ENCODE measurements at places on chromosomes 1 and 21. TPM values are rescaled to one million over a fixed set of nuclear protein-coding genes. Genes with fewer than 3 reads are reported as not detected.

Gene MX2
- 0.12 TPM for total RNA-seq

- no peak for DNase-seq
These were observed 5.0 kb downstream of the RBM15 start for GRCh38 chr1:110344152-110344551.

DNA sequence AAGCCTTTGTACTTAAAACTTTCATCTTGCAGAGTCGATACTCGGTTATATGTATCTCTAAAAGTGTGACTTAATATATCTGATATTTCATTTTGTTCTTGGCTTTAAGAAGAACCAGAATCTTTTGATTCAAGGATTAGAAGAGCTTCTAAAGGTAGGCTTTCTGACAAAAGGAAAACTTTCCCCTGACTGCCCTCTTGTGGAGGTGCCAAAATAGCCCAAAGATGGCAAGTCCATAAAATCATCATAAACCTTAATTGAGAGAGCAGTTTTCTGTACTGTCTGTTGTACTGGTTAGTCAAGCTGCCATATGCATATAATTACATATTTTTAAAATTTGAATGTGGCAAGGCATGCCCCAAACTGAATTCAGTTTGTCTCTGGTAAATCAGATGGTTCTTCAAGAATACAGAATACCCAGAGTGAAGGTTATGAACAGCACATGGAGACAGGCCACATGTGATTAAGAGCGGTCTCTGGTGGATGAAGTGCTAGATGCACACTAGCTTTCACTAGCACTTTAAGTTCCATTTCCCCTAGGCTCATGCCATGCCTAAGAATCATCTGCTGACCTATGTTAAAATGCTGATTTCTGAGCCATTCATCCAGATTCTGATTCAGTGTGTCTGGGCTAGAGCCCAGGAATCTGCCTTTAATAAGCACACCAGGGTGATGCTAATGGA is 27.7 kb upstream of the ELAVL4 start:
- no peak for DNase-seq

DNA sequence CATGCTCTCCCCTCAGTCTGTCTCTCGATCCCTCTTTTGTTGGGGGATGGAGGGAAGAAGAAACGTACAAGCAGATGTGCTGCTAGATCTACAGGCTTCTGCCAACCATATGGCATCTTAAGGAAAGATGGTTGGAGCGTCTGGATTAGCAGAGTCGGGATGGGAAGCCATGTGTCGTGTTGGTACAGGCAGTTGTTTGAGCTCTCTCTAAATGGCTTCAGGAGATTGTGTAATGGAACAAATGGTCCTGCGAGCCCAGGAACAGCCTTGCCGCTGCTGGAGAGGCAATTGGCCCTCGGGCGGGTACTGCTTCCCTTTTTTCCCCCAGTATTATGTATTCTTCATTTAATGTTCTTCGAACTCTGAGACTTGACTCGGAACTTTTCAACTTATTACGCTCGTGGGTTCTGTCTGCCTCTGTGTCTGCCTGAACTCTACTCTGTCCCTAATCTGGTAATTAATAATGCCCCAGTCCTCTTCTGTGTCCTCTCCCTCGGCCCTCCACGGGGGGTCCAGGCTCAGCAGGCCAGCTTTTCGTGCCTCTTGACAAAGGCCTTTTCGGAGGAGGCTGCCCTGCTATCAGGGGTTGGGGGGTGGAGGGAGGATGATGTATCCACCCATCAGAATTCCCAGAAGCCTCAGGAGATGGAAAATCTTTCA is 215.3 kb downstream of the SDCCAG8 start:
- DNase-seq = no peak

- no peak for DNase-seq
These were observed 142.6 kb downstream of the ZNF644 start for GRCh38 chr1:90879281-90879680.

DNA sequence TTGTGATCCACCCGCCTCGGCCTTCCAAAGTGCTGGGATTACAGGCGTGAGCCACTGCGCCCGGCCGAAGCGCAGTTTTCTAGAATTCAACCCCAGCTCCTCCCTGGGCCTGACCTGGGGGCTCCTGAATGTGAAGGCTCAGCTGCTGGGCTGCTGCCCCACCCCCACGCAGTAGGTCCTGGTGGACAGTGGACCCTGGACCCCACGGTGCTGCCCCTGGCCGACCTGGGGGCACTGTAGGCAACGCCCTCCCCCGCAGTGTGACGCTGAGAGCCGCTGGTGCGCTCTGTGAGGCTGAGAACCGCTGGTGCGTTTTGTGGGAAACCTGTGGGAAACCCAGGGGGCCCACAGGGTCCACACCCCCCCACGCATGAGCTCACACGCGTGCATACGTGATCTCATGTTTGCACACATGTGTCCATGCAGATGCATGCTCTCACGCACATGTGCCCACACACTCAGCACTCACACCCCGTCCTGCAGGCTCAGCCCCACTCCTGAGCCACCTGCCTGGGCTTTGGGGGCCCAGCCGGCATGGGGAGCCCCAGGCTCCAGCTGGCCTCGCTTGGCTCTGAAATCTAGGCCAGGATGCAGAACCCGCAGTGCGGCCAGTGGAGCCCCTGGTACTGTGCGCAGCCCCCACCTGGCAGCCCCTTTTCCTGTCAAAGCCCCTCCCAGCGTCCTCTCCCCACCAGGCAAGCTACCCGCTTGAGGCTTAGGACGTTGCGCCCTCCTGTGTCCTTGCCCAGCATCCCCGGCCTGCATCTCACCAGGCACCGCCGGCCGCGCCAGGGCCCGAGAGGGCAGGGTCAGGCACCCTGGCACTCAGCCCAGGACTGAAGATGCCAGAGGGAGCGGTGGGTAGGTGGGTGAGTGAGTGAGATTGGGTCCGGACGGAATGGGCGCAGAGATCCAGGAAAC is 67.7 kb downstream of the COL18A1 start:
- no peak for DNase-seq

GRCh38 chr1:2091611-2092604 is 41.7 kb downstream of the PRKCZ start:
- no peak for DNase-seq

DNA sequence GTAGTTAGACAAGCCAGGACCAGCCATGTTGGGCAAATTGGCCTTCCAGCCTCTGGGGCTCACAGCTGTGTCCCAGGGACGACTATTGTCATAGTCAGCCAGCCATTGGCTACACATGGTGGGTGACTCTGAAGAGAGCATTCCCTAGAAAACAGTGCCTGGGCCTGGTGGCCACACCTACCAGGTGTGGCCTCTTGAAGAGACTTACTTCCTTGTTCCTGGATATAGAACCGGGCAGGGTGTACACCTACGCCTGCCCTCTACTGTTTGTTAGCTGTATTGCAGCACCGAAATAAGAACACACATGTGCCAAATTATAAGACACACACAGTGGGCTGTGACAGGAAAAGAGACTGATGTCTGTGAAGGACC is 134.6 kb upstream of the ARHGEF16 start:
- DNase-seq = no peak

Gene ZNF496
- 43.9 TPM for total RNA-seq

DNA sequence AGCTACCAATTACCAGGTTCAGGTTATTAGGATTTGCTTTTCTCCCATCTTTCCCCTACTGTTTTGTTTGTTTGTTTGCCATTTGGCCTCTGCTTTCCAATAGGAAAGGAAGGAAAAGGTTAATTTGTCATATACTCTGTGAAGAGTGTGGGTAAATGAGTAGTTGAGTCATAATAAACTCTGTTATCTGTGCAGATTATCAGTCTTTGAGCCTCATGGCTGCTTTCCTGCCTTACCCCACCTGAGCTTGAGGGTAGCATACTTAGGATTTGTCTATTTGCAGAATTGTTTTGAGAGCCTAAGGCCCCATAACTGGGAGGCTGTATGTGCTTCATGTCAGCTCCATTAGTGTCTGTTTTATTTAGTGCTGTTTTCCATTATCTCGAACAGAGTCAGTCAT is 32.9 kb upstream of the SNX27 start:
- DNase-seq = no peak

DNA sequence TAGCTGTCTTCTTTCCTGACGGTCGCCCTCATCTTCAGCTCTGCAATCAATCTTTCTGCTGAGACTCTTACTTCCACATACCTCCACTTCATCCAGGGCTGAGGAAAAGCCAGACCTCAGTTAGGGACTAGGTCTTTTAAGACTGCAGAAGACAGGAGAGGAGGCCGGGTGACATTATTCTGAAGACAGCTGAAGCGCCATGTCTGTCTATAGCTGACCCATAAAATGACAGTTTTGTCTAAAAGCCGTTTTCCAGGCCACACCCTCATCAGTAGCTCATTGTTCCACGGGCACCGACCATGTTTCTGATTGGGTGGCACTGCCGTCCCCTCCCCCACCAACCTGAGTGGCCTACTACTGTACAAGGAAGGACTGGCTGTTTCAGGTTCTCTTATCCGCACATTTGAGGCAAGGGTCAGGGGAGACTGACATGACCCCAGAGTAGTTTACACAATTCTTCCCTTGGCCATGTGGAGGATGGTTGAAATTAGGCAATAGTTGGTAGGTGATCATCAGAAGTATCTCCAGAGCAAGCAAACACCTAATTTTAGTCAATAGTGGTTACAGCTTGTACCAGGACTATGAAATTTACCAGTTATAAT is at the start of gene ADCY10:
TSS of gene ADCY10 (minus strand) at position 240 of the 602 bp plus-strand sequence. CDS start 8,994 bp downstream, outside the sequence.
- no peak for DNase-seq

Gene OPTC
- not detected for total RNA-seq

DNA sequence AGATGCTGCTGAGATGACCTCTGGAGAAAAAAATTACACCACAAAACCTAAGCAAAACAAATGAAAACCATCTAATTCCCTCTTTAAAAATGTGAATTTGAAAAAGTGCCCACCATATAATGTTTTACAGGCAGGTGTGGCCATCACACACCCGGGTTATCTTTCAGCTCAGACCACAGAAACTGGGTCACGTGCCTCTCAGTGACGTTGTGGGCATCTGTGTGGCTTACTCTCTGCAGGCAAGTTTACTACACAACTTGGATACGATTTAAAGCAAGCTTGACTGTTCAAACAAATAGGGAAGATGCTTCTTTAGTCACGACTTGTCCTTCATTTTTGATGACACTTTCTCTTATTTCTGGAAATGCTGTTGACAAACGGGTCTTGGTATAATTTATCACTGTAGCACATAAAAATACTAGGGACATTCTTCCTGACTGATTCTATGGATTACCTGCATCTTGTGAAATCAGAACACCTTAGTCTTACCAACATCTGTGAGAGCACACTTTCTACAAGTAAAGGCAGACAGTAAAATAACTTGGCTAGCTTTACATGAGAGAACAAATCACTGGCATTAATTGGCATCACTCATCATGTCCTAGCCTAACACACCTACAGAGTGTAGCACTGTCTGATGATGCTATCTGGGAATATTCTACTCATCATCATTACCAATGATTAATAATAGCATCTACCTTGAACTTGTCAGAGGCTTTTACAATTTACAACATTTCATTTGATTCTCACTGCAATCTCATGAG is 89.3 kb upstream of the EDEM3 start:
- DNase-seq = no peak

DNA sequence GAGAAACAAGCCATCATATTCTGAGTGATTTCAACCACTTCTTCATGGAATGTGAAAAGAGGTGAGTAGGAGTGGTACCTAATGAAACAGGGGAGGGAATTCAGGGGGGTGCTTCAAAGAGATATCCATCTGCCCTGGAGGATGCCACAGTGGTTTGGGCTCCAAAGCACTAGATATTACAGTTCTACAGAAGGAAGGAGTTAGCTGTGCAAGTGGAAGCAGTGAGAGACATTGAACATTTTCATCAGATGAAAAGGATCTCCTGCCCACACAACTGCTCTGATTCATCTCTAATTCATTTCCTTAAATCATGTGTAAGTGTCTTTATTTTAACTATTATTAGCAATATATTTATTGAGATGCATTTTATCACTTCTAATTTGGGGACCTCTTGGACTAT is 2.8 kb upstream of the RGS5 start:
- DNase-seq = no peak

GRCh38 chr1:231162297-231162969 is 575 bp downstream of the TRIM67 start:
- DNase-seq = no peak

DNA sequence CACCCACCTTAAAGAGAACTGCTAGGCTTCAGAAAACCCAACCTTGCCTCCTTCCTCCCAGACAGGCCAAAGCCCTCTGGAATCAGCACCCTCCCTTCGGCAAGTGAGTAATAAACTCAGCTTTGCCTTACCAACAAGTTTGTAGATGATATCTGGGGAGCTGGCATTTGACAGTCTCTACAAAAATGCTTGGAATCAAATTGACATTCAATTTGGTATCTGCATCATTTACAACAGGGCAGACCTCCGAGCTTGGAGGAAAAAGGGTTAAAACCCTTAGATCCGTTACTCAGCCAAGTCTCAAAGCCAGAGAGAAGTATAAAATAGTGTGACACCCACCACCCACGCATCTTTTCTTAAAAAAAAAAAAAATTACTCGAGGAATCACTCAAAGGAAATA is 149.3 kb upstream of the EDN2 start:
- DNase-seq = no peak

Gene BRINP3
- total RNA-seq = not detected

Gene GUCA2B
- not detected for total RNA-seq

DNA sequence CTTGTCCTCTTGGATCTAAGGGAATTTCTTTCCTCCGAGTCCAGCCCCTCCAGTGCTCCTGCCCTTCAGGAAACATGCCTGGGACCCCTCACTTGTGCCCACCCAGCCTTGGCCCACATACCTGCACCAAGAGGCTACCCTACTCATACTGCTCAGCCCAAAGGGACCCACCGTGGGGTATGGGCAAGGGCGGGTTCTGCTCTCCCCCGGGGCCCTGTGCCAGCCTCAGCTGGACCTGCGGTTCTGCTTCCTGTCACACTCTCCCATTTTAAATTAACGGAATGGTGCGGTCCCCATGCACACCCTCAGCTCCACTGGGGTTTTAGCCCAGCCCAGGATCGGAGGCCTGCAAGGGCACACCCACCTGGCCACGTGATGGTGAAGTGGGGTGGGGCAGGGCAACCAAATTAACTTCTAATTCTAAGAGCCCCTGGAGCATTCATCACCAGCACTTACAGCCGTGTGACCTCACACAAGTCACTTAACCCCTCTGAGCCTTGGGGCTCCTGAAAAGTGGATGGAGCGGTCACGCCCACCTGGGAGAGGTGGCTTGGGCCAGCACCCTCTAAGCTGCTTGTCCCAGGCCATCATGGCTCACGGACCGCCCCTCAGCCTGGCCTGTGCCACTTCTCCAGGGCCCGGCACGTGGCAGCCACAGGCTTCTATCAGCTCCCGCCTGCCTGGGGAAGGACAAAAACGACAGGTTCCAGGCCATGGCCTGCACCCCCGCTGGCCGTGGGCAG is 28.3 kb downstream of the TP73 start:
- no peak for DNase-seq

Gene FBLIM1
- total RNA-seq = 194 TPM

Gene LAMB3
- total RNA-seq = 72.0 TPM

Gene POU2F1
- 7.2 TPM for total RNA-seq

DNA sequence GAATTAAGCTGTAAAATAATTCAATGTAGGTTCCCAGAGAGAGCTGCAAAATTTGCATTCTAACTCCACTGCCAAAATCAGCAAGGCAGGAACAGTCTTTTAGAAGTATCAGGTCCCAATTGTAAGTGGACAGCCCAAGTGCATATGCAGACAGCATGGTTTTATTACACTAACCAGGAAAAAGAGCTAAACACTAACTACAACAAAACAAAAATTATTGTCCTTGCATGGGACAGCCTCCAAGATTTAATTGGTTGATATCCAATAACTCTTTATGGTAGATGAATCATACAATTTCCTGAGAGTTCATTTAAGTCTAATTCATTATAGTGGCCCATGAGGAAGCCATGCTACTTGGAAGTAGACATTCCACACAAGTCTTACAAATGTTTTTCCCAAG is 154.3 kb upstream of the ZNF648 start:
- no peak for DNase-seq
